ENCODE measurements at places on chromosomes 2 and 18. TPM values are rescaled to one million over a fixed set of nuclear protein-coding genes. Genes with fewer than 3 reads are reported as not detected.

The ZNF516 gene
- 19.3 TPM for total RNA-seq

The CABYR gene
- total RNA-seq, result 0.42 TPM

The OSBPL1A gene
- 61.5 TPM for total RNA-seq

The SIX3 gene
- total RNA-seq, result not detected

The NGEF gene
- 0.66 TPM for total RNA-seq

The LRRC30 gene
- total RNA-seq, result 3.9 TPM

The MSGN1 gene
- total RNA-seq, result not detected

The SERPINB8 gene
- total RNA-seq, result 0.87 TPM

The FEV gene
- total RNA-seq, result not detected

The CBLN2 gene
- not detected for total RNA-seq

The OSR1 gene
- total RNA-seq, result 4.3 TPM

The TET3 gene
- 3.3 TPM for total RNA-seq

The VWA3B gene
- not detected for total RNA-seq

The PRLH gene
- total RNA-seq, result not detected

The MLPH gene
- total RNA-seq, result 6.5 TPM

All from gastrocnemius medialis (tissue), 4 donors.